Stimulated activated naive CD4-positive, alpha-beta T cell treated with Interleukin-2 at 50 U/mL for 16 hours (primary cell): ENCODE measurements at places on chromosomes 6 and 20.

DNA sequence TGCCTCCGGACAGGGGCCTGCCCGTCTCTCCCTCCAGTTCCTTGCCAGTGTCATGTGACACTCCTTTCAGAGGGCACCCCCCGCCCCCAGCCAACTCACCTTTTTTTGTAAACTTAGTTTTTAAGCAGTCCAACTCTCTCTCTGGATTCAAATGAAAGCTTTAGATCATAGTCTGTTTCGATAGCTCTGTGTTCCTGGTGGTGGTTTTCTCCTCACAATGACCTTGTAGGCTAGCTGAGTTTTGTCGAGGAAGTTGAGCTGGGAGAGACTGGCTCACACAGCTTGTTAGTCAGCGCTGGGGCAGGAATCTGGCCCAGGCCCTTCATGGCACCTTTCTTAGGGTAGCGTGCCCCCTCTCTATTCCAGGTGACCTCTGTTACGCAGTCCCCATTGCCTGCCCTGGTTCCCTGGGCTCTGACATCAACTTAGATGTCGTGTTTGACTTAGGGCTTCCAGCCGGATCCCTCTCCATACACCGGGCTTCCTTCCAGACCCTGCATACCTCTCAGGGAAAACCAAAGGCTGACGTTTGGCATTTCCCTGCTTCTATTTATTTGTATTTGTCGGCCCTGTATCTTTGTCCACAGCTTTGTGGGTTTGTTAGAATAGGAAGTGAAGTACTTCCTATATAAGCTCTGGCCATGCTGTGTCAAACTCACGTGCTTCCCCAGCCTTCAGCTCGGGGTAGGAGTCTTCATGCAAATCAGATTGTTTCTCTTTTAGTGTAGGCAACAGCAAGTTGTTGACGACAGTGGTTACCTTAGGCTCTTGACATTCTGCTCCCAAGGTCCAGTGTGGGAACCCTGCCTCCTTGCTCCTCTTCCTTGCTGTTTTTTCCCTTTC is 12.7 kb downstream of the IGF2R start:
- peak; percentile 27 for DNase-seq

- no peak for DNase-seq
Observed at GRCh38 chr6:39852324-39852723, 60.1 kb downstream of the DAAM2 start.

- no peak for DNase-seq
Observed at GRCh38 chr6:132505158-132505557, 7.8 kb downstream of the STX7 start.

DNA sequence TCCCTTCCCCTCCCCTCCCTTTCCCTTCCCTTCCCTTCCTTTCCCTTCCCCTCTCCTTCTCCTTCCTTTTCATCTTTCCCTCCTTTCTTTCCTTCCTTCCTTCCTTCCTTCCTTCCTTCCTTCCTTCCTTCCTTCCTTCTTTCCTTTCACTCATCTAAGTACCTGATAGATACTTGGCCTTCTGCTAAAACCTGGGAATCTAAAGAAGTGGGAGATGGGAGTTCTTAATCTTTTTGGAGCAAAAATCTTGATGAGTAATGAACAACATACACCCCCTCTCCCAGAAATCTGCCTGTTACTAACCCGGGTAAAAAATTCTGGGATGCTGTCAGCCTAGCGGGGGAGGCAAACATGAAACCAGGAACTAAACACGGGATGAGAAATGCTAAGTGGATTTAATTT is 100.7 kb downstream of the VEGFA start:
- DNase-seq: no peak

DNA sequence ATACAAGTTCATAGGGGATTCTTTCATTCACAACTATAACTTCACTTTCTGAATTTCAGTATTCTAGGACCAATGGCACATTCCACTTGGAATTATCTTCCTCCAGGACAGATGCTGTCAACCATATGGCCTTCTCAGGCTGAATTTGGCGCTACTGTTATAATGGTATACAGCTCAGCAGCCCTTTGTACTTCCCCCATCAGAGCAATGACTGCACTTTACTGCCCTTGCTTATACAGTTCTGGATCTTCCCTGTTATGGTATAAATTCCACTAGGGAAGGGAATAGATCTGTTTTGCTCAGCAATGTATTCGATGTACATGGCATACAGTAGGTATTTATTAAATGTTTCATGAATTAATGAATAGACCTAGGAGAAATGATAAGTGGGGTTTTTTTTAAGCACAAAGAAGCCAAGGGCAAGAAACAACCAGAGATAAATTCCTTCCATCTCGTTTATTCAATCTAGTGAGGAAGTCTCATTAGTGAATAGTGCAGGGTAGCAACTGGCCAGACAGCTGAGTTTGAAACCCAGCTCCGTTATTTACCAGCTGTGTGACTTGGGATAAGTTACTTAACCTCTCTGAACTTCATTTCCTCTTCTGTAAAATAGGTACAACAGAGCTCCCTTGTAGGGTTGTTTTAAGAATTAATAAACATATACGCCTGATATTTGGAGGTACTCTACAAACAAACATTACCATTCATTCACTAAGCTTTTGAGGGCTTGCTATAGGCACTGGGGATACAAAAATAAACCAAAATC is 97.1 kb upstream of the PRDM1 start:
- DNase-seq: no peak

DNA sequence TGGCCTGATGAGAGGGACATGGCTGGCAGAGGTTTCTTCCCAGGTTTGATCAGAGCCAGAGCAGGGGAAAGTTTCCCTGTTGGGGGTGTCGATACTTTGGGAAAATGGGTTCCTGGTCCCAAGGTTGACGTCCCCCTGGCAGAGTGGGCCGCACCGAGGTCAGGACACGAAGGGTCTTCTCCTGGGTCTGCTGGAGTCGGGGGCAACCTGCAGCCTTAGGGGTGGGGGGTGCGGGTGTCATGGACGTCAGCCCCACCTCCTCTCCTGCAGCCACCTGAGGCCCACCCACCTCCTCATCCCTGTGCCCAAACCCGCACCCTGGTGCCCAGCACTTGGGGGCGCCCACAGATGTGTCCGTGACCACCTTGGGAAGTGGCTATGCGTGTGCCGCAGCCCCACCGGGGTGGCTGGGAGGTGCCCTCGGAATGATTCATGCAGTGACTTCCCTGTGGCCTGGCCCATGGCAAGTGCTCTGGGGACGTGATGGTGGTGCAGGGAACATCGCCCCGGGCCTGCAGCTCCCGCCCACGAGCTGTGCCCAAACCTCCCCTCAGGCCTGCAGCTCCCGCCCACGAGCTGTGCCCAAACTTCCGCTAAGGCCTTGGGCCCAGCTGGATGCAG is 64.9 kb downstream of the YTHDF1 start:
- DNase-seq: no peak

GRCh38 chr6:11672669-11673068 is 105.9 kb downstream of the ADTRP start:
- no peak for DNase-seq

- DNase-seq: no peak
Observed at GRCh38 chr6:83310046-83310445, 116.9 kb downstream of the RWDD2A start.

DNA sequence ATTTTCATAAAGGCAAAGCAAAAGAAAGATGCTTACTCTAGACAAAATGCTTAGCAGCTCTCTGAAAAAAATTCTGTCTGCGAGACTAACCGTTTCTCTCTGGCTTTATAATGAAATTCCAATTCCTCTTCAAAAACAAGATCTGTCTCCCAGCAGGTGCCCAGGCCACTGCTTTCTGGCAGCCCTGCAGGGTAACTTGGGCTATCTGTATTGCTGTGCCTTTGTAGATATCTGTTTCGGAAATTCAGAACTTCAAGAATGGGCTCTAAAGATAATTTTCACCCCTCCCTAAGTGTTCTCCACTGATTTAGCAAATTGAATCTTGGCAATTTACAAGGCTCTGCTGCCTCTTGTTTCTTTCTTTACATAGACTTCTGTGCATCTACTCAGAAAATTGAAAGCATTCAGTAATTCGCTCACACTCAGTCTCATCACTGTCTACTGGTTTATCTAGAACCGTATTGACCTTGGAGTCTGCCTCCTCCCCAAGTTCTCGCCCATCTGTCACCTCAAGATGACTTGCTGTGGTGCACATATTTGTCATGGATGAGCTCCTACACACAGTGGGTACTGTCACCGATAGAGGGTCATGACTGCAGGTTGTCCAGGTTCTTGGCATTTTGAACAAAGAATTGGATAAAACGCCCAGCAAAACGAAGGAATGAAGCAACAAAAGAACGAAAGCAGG is 26.4 kb upstream of the FABP7 start:
- DNase-seq: no peak

GRCh38 chr6:44976677-44977641 is 351.2 kb upstream of the RUNX2 start:
- DNase-seq: no peak

GRCh38 chr6:125798734-125799508 is 8.2 kb downstream of the NCOA7 start:
- DNase-seq: no peak

DNA sequence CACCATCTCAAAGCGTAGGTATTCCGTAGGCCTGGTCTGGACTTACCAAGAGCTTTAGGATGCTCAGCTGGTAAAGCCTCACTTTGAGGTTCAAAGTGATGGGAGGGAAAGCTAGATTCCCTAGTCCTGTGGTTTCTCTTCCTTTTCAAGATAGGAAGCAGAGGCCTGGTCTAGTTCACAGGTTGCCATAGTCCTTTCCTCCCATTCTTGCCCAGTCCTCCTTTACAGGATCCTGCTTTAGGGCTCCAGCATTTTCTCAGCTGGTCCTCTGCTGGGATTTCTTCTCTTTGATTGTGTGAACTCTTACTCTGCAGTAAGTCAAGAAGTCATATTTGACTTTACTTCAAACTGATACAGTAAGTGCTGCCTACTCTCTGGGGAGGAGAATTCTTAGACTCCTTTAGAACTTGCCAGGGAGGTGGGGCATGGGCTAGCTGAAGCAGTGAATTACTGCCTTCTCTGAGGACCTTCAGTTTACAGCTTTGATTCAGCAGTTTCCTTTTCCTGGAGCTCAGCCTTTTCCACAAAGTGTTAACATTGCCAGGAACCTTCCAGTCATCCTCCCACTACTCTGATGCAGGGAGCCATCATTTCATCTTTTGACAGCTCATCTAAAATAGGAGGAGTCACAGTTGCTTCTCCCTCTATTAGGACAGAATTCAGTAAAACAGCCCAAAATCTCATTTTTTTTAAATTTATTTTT is 42.8 kb upstream of the PLCG1 start:
- no peak for DNase-seq

GRCh38 chr6:41366150-41366549 is 30.7 kb downstream of the NCR2 start:
- DNase-seq: no peak

- no peak for DNase-seq
Observed at GRCh38 chr20:48615871-48616270, 211.9 kb downstream of the PREX1 start.

DNA sequence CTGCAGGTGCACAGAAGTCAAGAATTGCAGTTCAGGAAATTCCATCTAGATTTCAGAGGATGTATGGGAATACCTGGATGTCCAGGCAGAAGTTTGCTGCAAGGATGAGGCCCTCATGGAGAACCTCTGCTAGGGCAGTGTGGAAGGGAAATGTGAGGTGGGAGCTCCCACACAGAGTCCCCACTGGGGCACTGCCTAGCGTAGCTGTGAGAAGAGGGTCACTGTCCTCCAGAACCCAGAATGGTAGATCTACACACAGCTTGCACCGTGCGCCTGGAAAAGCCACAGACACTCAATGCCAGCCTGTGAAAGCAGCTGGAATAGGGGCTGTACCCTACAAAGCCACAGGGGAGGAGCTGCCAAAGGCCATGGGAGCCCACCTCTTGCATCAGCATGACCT is 681.4 kb downstream of the EPHA7 start:
- DNase-seq: no peak

- no peak for DNase-seq
Observed at GRCh38 chr6:11912420-11912819, 99.7 kb upstream of the HIVEP1 start.

- DNase-seq: peak; percentile 3
Observed at GRCh38 chr6:111057074-111057752, 30.1 kb upstream of the SLC16A10 start.

GRCh38 chr6:28413681-28414080 is 14.1 kb upstream of the ZSCAN12 start:
- DNase-seq: no peak

GRCh38 chr6:124487623-124488431 is 474.4 kb upstream of the RNF217 start:
- no peak for DNase-seq

DNA sequence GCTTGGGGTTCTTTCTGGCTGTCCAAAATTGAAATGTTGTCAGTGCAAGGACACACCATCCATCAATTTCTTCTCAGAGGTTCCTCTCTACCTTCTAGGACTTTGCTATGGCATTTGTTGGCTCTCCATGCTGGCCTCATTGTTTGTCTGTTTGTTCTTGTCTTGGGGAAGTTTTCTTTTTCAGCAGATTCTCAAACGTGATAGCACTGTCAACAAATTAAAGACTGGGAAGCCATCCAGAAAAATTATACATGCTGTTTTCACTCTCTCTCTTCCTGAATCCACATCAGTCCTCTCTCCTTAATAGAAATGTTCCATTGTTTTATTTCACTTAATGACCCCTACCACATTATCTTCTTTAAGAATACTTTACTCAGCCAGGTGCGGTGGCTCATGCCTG is 130.4 kb downstream of the PCSK2 start:
- no peak for DNase-seq

DNA sequence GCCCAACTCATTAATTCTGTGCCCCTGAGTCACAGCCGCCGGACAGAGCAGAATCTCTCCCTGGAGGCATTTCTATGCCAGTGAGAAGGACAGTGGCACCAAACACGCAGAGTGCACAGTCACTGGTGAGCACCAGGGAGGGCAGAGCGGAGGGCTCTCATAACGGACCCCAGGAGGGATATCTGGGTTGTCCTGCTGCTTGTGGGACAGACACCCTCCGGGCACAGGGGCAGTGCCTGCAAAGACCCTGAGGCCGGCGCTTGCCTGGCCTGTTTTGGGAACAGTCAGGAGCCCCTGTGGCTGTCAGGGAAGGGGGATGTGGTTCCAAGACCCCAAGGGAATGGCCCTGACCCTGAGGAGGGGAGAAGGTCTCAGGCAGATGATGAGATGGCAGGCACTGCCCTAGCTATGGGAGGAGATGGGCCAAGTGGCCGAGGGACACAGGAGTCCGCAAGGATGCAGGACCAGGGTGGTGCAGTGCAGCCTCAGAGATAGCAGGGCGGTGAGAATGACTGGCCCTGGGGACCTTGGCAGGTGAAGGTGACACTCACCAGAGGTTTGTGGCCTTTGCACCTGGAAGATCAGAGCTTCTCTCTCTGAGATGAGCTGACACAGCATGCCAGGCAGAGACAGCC is 270.8 kb downstream of the SMOC2 start:
- no peak for DNase-seq

DNA sequence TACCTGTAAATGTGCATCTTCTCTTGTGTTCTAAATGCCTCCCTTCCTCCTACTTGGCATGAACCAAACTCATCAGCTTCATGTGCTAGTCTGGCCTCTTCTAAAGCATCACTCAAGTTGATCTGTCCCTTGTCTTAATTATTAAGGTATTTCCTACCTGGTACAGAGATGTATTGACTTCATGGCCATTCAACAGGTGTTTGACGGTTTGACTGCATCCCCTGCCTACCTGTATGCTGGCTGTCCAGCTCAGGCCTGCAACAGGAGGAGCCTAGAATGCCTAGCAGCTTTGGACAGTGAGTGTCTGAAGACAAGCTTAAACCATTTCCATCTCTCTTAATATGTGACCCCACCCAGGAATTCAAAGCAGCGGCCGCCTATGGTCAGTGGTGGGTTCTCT is 24.6 kb downstream of the RIN2 start:
- DNase-seq: no peak

- DNase-seq: no peak
Observed at GRCh38 chr20:4702562-4703280, 19.0 kb upstream of the PRND start.
